ENCODE measurements at places on chromosomes 6 and 20.

GRCh38 chr6:20800653-20801052 is 266.4 kb downstream of the CDKAL1 start:
- peaks cover 14% of the 10 kb centered on the region for H3K36me3 ChIP-seq
- no peak overlapping the region for H3K27ac ChIP-seq
- H3K27me3 ChIP-seq: no peaks in the 10 kb centered on the region
- DNase-seq: no peak
- no peak overlapping the region for H3K4me3 ChIP-seq

GRCh38 chr20:17565169-17565845 is 4.6 kb upstream of the DSTN start:
- peaks cover 5% of the 10 kb centered on the region for H3K4me1 ChIP-seq
- H3K27me3 ChIP-seq: peaks cover 15% of the 10 kb centered on the region
- peaks cover 2% of the 10 kb centered on the region for H3K36me3 ChIP-seq
- no peak overlapping the region for H3K27ac ChIP-seq

DNA sequence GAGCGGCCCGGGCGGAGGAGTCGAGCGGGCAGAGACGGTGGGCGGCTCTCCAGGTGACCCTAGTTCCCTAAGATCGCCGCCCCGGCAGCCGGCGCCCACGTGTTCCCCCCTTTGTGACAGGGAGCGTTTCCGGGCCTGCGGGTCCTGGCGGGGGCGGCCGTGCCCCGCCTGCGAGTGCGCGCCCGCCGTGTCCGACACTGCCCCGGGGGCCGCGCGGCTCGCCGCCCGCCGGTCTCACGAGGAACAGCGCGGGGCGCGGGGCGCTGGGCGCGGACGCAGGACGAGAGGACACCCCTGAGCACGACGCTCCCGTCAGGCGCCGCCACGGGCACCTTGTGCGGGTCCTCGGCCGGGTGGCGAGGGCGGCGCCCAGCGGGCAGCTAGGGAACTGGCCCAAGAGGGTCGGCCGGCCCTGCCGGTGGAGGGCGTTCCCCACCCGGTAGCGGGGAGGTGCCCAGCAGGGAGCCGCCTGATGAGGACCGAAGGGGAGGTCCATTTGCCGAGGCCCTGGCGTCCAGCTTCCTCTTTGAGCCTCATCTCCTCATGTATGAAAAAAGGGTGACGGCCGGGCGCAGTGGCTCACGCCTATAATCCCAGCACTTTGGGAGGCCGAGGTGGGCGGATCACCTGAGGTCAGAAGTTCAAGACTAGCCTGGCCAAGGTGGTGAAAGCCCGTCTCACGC is at the start of gene VARS1:
Gene VARS1 (minus strand): TSS at position 137 of the 683 bp plus-strand sequence. CDS start 535 bp downstream, outside the sequence.
- H3K4me3 ChIP-seq: peak within 1 kb of the TSS; percentile 79
- peaks cover 34% of the 10 kb centered on the region for H3K36me3 ChIP-seq
- H3K27ac ChIP-seq: peak within 1 kb of the TSS; percentile 96
- H3K4me1 ChIP-seq: peaks cover 24% of the 10 kb centered on the region

DNA sequence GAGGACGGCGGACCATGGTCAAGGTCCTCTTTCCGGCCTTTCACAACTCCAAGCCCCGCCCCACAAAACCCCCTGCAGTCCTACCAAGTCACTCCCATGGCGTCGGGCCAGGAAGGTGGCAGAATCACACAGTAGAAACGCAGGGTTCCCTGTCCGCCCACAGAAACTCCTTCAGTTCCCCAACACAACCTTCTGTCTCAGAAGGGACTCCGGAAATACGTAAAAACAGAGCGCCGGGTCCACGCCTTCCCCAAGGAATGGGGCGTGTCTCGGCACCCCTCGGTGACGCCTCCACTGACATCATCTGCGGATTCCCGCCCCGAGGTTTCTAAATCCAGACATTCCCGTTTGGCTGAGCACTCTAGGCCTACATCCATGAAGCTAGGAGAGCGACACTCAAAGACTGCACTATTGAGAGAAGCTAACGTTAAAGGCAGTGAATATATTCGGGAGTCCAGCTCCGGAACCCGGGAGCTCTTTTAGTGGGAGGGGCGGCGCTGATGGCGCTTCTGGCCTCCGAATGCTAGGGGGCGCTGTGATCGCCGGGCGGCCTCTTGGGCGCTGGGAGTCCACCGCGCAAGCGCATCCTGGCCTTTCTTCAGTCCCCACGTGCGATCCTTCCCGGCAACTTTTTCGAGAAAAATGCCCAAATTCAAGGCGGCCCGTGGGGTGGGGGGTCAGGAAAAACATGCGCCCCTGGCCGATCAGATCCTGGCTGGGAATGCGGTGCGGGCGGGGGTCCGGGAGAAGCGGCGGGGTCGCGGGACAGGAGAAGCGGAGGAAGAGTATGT is at the start of the genes BYSL and MED20:
Gene BYSL (plus strand): TSS at position 579 of the 791 bp plus-strand sequence. CDS start 64 bp downstream, at position 643.
Gene MED20 (minus strand): TSS at position 219 of the 791 bp plus-strand sequence. CDS start 121 bp downstream, at position 98.
- H3K27ac ChIP-seq: peak within 1 kb of the TSS; percentile 98
- H3K4me3 ChIP-seq: peak within 1 kb of the TSS; percentile 99
- peaks cover 35% of the 10 kb centered on the region for H3K36me3 ChIP-seq
- H3K4me1 ChIP-seq: peaks cover 37% of the 10 kb centered on the region
- DNase-seq: peak; percentile 92
- H3K27me3 ChIP-seq: no peaks in the 10 kb centered on the region

GRCh38 chr6:154625721-154626120 is 107.5 kb upstream of the SCAF8 start:
- H3K4me3 ChIP-seq: no peak overlapping the region
- H3K27ac ChIP-seq: no peak overlapping the region
- no peaks in the 10 kb centered on the region for H3K27me3 ChIP-seq
- H3K36me3 ChIP-seq: no peaks in the 10 kb centered on the region
- H3K4me1 ChIP-seq: no peaks in the 10 kb centered on the region

- no peak overlapping the region for H3K27ac ChIP-seq
- no peak overlapping the region for H3K4me3 ChIP-seq
- H3K36me3 ChIP-seq: no peaks in the 10 kb centered on the region
- DNase-seq: peak; percentile 44
- peaks cover 9% of the 10 kb centered on the region for H3K4me1 ChIP-seq
- H3K27me3 ChIP-seq: peaks cover 9% of the 10 kb centered on the region
Measured at GRCh38 chr6:32369660-32370059, 2.0 kb downstream of the TSBP1 start.

DNA sequence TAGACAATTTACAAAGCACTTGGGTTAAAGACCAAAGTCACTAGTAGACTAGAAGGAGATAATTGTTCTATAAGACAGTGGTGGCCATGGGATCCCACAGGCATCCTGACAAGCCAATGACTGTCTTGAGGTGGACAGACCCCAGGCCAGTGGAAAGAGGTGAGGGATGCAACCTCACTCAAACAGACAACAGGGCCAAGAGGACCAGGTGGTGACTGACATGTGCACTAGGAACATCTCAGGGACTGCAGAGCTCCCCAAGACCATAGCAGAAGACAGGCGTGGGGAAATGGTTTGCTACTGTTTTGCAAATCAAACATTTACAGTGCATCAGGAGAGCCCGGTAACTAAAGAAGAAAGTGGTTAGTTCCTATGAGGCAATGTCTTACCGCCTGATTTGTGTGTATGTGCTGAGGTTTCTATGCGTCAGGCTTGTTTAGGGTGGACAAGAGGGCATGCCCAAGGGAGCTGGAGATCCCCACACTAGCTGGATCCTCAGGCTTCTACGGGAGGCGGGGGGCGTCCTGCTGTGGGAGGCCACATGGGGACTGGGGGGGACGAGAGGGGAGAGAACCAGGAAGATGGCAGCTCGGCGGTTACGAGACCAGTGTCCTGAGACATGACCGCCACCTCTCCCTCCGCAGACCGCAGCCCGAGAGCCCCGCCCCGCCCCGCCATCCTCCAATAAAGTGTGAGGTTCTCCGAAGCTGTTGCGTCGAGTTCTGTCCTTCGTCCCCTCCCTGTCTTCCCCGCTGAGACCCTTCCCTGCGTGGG is 623 bp upstream of the MRPS26 start:
- H3K4me1 ChIP-seq: peaks cover 28% of the 10 kb centered on the region
- H3K36me3 ChIP-seq: peaks cover 32% of the 10 kb centered on the region
- no peak for DNase-seq
- H3K27ac ChIP-seq: peak overlapping the region; percentile 62

- H3K27ac ChIP-seq: no peak overlapping the region
- H3K36me3 ChIP-seq: no peaks in the 10 kb centered on the region
- no peak overlapping the region for H3K4me3 ChIP-seq
- no peak for DNase-seq
Measured at GRCh38 chr20:13094976-13095375, 86.2 kb downstream of the SPTLC3 start.

DNA sequence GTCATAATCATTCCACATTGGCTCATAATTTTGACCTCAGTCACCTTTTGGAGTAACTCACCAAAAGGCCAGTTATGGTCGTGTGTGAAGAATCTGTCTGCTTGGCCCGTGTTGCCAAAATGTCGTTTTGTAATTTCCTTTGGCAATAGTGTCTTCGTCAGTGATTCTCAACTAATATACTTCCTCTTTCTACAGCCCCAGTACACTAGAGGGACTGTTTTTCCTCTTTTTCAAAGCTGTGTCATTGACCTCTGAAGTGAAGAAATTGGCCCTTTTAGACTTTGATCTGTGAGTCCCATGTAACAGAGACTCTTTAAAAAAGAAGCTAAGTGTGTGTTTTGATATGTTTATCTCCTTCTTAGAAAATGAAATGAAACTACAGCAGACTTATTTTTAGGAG is 5.2 kb downstream of the FOXO3 start:
- DNase-seq: no peak
- peaks cover 28% of the 10 kb centered on the region for H3K27me3 ChIP-seq
- H3K4me1 ChIP-seq: peaks cover 43% of the 10 kb centered on the region
- peaks cover 36% of the 10 kb centered on the region for H3K36me3 ChIP-seq
- H3K4me3 ChIP-seq: peak overlapping the region; percentile 40
- peak overlapping the region; percentile 49 for H3K27ac ChIP-seq

GRCh38 chr6:169791721-169792131 is 40.3 kb downstream of the ERMARD start:
- H3K4me3 ChIP-seq: no peak overlapping the region
- peaks cover 13% of the 10 kb centered on the region for H3K4me1 ChIP-seq
- DNase-seq: no peak
- H3K36me3 ChIP-seq: no peaks in the 10 kb centered on the region
- no peak overlapping the region for H3K27ac ChIP-seq

GRCh38 chr6:33198159-33198852 is 2.2 kb downstream of the RXRB start:
- peaks cover 7% of the 10 kb centered on the region for H3K27me3 ChIP-seq
- H3K27ac ChIP-seq: peak overlapping the region; percentile 55
- H3K36me3 ChIP-seq: peaks cover 67% of the 10 kb centered on the region
- no peak for DNase-seq

- peaks cover 20% of the 10 kb centered on the region for H3K36me3 ChIP-seq
- no peaks in the 10 kb centered on the region for H3K27me3 ChIP-seq
- no peak for DNase-seq
Measured at GRCh38 chr6:8432614-8433013, 2.7 kb downstream of the SLC35B3 start.

DNA sequence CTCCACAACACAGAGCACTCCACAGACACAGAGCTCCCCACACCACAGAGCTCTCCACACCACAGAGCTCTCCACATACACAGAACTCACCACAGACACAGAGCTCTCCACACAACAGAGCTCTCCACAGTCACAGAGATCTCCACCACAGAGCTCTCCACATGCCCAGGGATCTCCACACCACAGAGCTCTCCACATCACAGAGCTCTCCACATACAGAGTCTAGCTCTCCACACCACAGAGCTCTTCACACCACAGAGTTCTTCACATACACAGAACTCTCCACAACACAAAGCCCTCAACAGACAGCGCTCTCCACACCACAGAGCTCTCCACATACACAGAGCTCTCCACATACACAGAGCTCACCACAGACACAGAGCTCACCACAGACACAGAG is 55.3 kb downstream of the ERMARD start:
- H3K27me3 ChIP-seq: peaks cover 45% of the 10 kb centered on the region
- peaks cover 42% of the 10 kb centered on the region for H3K4me1 ChIP-seq
- H3K36me3 ChIP-seq: no peaks in the 10 kb centered on the region
- DNase-seq: no peak

GRCh38 chr6:43886717-43887339 is 116.8 kb downstream of the VEGFA start:
- no peaks in the 10 kb centered on the region for H3K36me3 ChIP-seq
- H3K27ac ChIP-seq: no peak overlapping the region
- no peaks in the 10 kb centered on the region for H3K4me1 ChIP-seq
- no peak overlapping the region for H3K4me3 ChIP-seq

GRCh38 chr6:157283900-157284737 is 39.2 kb downstream of the TMEM242 start:
- H3K27ac ChIP-seq: no peak overlapping the region
- H3K4me3 ChIP-seq: no peak overlapping the region
- peaks cover under 1% of the 10 kb centered on the region for H3K27me3 ChIP-seq
- peaks cover under 1% of the 10 kb centered on the region for H3K4me1 ChIP-seq

- peaks cover 8% of the 10 kb centered on the region for H3K27me3 ChIP-seq
- no peak overlapping the region for H3K4me3 ChIP-seq
- H3K36me3 ChIP-seq: no peaks in the 10 kb centered on the region
- H3K4me1 ChIP-seq: no peaks in the 10 kb centered on the region
- no peak for DNase-seq
Measured at GRCh38 chr20:51014797-51015722, 7.8 kb downstream of the KCNG1 start.

- no peak overlapping the region for H3K4me3 ChIP-seq
- H3K4me1 ChIP-seq: peaks cover 46% of the 10 kb centered on the region
- DNase-seq: no peak
Measured at GRCh38 chr6:157531169-157531985, 150.4 kb downstream of the ZDHHC14 start.
